ENCODE measurements at places on chromosomes 11 and 22. TPM values are rescaled to one million over a fixed set of nuclear protein-coding genes. Genes with fewer than 3 reads are reported as not detected.

SCGB1C1 gene
- total RNA-seq: not detected

RASL10A gene
- total RNA-seq: 0.65 TPM

CAVIN3 gene
- 17.2 TPM for total RNA-seq

CD3D gene
- total RNA-seq: 491 TPM

CD6 gene
- total RNA-seq: 411 TPM

BEST1 gene
- not detected for total RNA-seq

LMO1 gene
- total RNA-seq: not detected

INPP5J gene
- not detected for total RNA-seq

GP1BB gene
- total RNA-seq: not detected

GGT5 gene
- total RNA-seq: 0.10 TPM

TMEM45B gene
- 0.24 TPM for total RNA-seq

DBX1 gene
- total RNA-seq: not detected

TUBA8 gene
- total RNA-seq: 1.1 TPM

LSP1 gene
- 262 TPM for total RNA-seq

KRTAP5-9 gene
- total RNA-seq: not detected

GNAZ gene
- total RNA-seq: 0.75 TPM

MYOD1 gene
- not detected for total RNA-seq

C11orf42 gene
- not detected for total RNA-seq

PATE4 gene
- not detected for total RNA-seq

C11orf65 gene
- total RNA-seq: 0.64 TPM

NNMT gene
- total RNA-seq: not detected

KRTAP5-10 gene
- total RNA-seq: not detected

SMIM38 gene
- total RNA-seq: 0.26 TPM

NRGN gene
- 6.1 TPM for total RNA-seq

EMSY gene
- 34.8 TPM for total RNA-seq

BDNF gene
- total RNA-seq: not detected

ZP1 gene
- total RNA-seq: not detected

LUZP2 gene
- total RNA-seq: not detected

PKNOX2 gene
- not detected for total RNA-seq

LRRC32 gene
- total RNA-seq: 5.7 TPM

PDE3B gene
- total RNA-seq: 64.0 TPM

IFTAP gene
- 0.99 TPM for total RNA-seq

FAM181B gene
- total RNA-seq: not detected

TBRG1 gene
- 35.1 TPM for total RNA-seq

PIH1D2 gene
- total RNA-seq: 0.49 TPM

CABP4 gene
- total RNA-seq: 0.96 TPM

APOL5 gene
- not detected for total RNA-seq

All from activated T-helper 1 cell treated with anti-CD3 and anti-CD28 coated beads, Interleukin-12 subunit alpha, Interleukin-12 subunit beta, Interleukin-2, Interleukin-4 antibody, amounts not matched to agents 30 ng/mL and 10 ng/mL and 1 ng/mL, durations not matched to agents 14 hours and 24 hours and 36 hours (primary cell).